HS-5 (cell line): ENCODE measurements at places on chromosomes 2 and 18.

DNA sequence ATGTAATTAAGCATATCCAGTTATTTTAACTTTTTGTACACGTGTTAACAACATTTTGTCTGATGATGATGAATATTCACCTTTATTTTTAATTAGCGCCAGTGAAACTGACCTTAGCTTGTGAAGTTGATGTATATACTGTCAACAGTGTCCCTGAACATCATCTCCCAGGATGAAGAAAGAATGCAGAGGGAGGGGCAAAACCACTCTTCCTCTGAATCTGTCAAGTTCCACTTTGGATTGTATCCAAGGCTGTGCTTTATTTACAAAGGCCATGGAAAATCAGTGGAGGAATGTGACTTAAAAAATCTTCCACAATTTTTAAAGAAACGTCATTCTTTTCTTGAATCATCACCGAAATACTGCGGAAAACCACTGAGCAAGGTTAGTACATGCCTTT, 4.5 kb upstream of the RMDN2 start:
- no peak for DNase-seq

DNA sequence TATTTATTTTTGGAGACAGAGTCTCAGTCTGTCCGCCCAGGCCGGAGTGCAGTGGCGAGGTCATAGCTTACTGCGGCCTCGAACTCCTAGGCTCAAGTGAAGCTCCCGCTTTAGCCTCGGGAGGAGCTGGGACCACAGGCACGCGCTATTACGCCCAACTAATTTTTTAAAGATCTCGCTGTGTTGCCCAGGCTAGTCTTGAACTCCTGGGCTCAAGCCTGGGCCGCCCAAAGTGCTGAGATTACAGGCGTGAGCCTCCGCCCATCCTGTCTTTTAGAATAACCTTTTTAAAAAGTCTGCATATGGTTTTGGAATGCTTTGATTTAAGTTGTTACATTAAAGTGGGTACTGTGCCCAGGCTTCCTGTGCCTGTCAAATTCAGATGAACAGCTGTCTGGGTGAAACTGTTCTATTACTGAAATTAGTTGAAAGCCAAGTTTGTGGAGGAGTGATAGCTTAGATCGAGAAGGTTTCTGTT, 944 bp downstream of the RAB3GAP1 start:
- no peak for DNase-seq

- DNase-seq = no peak
Measured at GRCh38 chr2:51011693-51012092, 20.2 kb downstream of the NRXN1 start.

DNA sequence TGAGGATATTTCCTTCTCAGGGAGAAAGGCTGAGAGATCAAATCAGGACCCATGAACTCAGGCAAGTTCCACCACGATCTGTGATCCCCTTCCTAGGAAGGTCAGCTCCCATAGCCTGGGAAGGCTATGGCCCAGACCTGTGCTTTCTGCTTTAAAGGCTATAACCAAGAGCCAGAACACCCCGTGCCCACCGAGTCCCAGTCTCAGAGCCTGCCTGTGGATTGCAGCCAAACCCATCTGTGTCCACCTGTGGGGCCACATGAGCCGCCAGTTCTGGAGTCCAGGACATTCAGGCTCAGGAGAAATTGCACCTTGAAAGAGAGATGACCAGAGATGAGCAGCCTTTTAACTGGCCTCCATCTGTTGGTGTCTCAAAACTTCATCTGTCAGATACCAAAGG, 46.9 kb downstream of the MAL start:
- no peak for DNase-seq

DNA sequence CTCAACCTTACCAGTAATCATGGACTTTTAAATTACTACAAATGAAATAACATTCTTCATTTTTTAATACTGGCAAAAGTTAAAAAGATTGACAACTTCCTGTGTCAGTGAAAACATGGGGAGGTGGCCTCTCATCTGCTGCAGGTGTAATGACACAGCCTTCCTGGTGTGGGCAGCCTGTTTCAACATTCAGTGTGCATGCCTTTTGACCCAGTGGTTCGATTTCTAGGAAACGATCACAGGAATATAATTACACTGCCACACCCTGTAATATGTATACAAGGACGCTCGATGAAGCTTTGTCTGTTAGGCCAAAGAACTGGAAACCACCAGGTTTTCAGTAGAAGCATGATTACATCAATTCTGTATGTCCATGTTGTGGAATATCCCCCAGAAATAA, 68.7 kb downstream of the MTHFD2 start:
- DNase-seq = no peak

- DNase-seq = no peak
Measured at GRCh38 chr18:8491516-8491915, 117.7 kb upstream of the RAB12 start.

GRCh38 chr2:88959480-88960204, 268.2 kb downstream of the RPIA start:
- no peak for DNase-seq

DNA sequence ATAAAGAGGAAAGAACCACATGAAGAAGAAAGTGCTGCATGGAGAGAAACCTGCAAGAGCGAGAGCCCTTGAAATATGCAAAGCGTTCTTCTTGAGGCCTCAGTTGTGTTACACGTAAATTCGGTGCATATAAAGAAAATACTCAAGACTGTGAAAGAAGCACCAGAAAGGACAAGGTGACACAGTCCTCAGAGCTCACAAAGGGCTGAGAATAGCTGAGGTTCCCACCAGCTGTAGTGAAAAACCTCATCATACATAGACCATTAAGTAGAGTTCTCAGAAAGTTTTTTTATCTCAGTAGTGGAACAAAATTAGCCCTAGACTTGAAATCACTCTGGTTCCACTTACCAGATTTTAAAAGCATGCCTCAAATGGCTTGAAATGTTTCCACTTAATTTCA, 980.7 kb upstream of the CRIM1 start:
- no peak for DNase-seq

DNA sequence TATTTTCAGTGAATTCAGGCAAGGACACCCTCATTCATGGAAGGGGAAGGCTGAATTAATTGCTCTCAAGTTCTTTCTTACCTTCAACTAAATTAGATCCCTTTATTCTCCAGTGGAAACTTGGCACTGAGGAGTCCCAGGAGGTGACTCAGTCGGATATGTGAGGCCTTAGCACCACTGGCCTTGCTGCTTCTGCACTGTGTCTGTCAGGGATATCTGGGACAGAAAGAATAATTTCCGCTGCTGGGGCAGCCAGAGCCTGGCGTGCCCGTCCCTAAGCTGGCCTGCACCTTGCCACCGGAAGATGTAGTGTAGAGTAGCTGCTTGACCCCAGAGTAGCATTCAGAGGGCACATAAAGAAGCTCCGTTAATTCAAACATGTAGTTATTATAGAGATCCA, 53.4 kb downstream of the LIMS1 start:
- no peak for DNase-seq

- peak; percentile 22 for DNase-seq
Measured at GRCh38 chr2:233832414-233832813, 21.9 kb downstream of the HJURP start.

GRCh38 chr2:144989579-144990270, 469.8 kb upstream of the ZEB2 start:
- no peak for DNase-seq

- DNase-seq = no peak
Measured at GRCh38 chr2:133415210-133415876, 152.9 kb downstream of the NCKAP5 start.

- DNase-seq = no peak
Measured at GRCh38 chr2:45871541-45871940, 220.1 kb downstream of the PRKCE start.

DNA sequence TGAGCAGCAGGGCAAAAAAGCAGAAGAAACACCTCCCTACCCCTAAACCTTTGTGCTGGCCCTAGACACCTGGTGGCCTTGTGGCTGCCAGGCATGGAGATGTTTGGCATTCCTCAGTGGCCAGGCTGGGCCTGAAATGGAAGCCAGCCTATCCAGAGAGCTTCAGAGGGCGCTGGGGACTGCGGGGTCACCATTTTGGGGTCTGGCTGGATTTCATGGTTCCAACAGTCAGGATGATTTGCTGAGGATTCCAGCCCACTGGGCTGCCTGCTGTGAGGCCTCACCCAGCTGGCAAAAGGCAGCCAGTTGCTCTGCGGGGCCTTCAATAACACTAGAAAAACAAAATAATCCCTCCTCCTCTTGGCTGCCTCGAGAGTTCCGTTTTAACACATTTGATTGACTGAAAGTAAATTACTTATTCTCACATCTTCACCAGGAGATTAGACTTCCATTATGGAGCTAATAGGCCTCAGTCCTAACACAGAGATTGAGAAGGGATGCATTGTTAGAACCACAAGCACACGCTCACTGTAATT, 154.1 kb downstream of the EN1 start:
- no peak for DNase-seq

- DNase-seq = no peak
Measured at GRCh38 chr18:49666045-49666775, 104.4 kb downstream of the LIPG start.

DNA sequence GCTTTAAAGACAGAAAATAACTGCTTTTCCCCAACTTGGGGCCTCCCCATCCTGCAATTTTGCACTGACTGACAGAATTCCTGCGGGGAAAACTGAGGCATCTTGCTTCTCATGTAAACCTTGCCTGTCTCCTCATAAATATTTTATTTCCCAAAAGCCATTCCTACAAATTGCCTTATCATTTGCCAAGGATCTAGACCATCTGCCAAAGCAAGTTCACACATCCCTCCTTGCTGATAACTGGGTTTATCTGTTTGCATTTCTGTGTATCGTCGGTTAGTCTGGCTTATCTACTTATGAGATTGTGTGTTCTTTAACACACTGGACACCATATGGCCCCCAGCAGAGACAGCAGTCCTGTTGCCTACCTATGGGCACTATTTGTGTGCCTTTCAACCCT, 3.0 kb upstream of the CNGA3 start:
- DNase-seq = no peak
